ENCODE measurements at places on chromosomes 2 and 18.

DNA sequence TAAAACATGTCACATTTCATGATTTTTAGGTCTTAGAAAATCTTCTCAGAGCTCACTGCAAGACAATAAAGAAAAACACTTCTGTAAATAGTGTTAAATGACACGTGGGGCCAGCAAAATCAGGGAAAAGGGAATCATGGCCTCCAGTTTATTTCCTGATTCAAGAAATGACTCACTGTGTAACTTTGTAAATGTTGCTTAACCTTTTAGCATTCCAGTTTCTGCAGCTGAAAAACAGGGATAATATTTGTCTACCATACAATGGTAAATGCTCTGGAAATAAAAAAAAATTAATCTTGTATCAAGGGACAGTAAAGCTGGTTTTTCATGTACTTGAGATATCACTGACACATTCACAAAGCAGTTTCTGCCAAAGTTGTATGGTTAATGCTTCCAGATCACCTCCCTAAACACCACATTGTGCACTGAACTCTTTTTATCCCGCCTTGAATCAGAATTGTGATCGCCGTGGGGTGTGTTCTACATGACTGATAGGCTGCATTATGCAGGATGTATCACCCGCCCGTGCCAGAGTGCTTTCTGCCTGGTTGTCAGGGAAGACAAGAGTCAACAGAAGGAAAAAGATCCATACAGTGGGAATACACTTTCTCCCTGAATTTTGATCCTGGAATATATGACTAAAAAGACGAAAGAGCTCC lies 238.8 kb downstream of the IKZF2 start:
- DNase-seq, result peak; percentile 54

GRCh38 chr2:45024600-45025291 lies 15.5 kb upstream of the SIX2 start:
- peak; percentile 89 for DNase-seq

GRCh38 chr2:96869822-96870625 lies at the start of gene SEMA4C:
Gene SEMA4C (minus strand): TSS chr2:96870080. CDS start chr2:96867886, 2,194 bp downstream.
- no peak for DNase-seq

DNA sequence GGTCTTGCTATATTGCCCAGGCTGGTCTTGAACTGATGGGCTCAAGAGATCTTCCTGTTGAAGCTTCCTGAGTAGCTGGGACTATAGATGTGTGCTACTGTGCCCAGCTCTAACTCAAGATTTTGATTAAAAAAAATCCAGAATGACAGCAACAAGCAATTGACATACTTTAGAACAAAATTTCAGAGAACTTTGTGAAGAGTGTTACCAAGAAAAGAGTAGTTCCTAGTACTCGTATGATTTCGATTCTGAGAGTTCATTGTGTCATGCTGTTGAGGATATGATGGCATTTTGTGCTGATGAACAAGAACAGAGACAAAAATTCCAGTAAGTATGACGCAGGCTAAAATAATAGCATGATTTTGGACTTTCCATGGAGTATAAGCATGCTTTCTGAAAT lies 90.2 kb upstream of the TWSG1 start:
- DNase-seq, result no peak

DNA sequence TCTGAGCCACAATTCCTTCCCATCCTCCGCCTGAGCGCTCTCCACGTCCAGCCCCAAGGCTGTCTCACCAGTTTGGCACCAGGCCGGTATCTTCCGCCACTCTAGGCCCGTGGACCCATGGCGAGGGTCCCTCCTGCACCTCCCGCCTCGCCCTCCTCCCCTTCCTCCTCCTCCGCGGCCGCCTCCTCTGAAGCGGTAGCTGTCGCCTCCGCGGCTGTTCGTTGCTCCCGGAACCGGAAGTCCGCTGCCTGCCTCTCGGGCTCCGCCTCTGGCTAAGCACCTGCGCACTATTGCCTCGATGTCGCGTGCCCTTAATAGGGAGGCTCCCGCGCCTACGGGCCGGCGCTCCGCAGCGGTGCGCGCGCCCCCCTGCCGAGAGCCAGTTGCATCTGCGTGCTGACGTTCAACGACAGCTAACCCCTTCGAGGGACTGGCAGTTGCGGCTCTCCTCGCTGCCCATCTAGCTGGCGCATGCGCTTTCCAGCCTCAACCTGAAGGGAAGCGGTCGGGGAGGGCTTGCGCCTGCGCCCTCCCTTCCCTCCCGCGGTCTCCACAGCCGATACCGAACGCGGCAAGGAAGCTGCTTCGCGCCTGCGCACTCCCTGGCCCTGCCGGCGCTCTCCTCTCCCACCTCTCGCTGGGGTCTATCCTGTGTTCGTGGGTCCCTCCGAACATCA lies at the start of gene MBD1:
MBD1 (minus strand) TSS at position 229 of the 677 bp plus-strand sequence. CDS start 1,531 bp downstream, outside the sequence.
- peak; percentile 96 for DNase-seq

DNA sequence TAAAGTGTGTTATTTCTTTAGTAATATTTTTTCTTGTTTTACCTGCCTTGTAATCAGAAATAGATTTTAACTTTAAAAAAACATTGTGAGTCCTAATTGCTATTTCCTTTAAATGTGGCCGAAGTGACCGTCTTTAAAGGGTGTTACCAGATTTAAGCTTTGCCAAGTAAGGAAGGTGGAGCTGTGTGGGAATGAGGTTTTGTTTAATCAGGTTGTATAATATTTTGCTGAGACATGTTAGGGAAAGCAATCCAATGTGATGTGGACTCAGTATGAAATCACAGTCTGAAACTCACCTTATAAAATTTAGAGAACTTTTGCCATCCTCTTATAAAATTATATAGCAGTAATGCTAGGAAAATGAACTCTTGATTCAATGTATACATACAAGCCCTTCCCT lies 32.9 kb upstream of the ITPRID2 start:
- no peak for DNase-seq

- DNase-seq, result no peak
These were observed 126.1 kb downstream of the COL6A3 start for GRCh38 chr2:237287872-237288271.

DNA sequence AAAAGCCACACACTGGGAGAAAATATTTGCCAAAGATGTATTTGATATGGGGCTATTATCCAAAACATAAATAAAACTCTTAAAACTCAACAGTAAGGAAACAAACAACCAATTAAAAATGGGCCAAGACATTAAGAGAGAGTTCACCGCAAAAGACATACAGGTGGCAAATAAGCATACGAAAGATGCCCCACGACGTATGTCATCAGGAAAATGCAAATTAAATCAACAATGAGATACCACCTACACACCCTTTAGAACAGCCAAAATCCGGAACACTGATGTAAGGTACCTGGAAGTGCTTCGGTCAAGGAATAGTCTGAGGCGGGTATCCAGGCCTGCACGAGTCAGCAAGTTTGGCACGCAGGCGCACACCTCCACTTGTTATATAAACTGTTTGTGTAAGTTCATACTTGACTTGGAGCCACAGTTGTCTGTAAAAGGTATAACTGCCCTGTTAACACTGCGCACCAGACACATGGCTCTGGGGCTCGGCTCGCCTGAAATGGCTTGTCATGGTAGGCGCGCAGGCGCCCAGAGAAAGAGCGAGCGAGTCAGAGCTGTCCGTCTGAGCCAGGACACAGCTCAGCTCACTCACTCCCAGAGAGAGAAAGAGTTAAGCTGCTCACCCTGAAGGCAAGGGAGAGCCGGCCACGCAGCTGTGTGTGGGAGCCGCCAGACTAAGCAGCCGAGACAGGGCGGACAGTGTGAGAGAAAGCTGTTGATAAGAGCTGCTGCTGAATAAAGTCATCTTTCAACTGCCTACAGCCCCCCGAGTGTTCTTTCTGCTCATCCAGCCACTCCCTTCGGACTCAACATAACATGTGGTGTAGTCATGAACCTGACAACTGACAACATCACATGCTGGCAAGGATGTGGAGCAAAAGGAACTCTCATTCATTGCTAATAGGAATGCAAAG lies 87.3 kb downstream of the HNRNPLL start:
- DNase-seq, result peak; percentile 20

DNA sequence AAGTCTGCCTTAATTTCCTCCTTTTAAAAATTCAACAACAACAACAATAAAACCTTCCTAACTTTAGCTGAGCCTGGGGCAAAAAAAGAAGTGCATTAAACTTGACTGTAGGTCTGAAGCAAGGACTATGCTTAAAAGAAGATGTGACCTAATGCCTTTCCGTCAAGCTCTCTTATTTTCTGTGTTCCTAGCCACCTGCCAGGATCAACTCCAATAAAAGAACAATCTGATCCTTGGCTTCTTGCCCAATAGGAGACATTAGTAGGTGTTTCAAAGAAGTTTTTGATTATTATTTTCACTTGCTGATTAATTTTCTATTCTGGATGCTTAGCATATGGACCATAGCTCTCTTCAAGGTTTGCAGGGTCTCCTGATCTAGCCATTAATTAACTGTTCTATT lies 237.5 kb downstream of the STK39 start:
- no peak for DNase-seq

DNA sequence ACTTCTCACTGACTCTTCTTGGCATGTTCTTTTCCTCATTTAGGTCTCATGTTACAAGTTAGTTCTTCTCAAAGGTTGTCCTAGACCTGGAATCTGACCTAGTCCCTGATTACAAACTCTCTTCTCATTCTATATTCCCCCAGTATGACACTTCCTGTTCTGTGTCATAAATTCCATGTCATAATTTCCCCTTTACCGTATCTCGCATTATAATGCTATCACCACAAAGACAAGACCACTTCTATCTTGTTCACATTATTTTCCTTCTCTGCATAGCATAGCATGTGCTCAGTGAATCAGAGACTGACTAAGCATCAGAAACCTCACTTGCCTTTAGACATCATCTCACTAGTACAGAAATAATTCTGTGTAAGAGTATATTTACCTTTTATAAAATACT lies 63.6 kb upstream of the CAVIN2 start:
- peak; percentile 74 for DNase-seq

- no peak for DNase-seq
These were observed 157.4 kb downstream of the DTNA start for GRCh38 chr18:34867520-34867919.

DNA sequence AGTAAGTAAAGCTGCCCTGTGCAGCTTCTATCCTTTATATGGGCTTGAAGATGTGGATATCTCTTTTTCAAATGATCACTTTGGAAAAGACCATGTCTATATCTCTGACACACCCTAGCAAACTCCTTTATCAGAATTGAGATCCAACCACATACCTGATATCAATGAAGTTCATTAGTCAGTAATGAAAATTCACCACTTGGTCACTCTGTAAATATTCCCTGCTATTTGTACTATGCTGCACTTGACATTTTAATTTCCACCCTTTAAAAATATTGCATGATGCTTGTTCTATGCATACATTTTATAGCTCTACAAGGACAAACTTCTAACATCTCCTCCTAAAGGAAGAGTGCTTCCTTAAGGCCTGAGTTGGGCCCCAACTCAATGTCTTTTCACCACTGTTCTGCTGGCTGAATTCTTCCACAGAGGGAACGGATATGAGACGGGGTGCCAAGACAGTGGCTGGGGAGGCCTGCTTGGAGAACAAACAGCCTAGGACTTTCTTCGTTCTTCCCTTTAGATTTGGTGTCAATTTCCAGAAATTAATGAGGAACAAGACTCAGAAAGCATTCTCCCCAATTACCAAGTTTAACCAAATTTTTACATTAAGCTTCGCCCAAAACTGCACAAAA lies at the start of gene GKN2:
GKN2 (minus strand) TSS at position 7 of the 635 bp plus-strand sequence. CDS start 32 bp downstream, outside the sequence.
- no peak for DNase-seq

GRCh38 chr2:189545418-189545817 lies 35.2 kb downstream of the SLC40A1 start:
- peak; percentile 57 for DNase-seq

GRCh38 chr2:99615247-99615771 lies 125.5 kb upstream of the REV1 start:
- no peak for DNase-seq

DNA sequence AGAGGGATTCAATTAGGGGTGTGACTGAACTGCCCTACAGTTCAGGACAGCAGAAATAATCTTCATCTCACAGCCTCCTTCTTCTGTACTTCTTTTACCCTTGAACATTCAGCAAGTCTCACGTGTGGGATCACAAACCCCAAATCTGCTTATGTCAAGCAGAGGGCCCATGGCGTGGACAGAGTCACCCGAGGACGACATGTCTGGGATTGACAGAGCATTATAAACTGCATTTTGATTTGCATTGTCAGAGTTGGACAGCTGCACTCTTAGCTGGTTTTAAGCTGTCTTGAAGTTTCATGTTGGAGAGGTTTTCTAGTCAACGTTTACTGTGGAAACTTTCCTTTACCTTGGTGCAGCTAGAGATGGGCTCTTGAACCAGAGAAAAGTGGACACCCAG lies 26.4 kb downstream of the MGAT5 start:
- DNase-seq, result no peak

- no peak for DNase-seq
These were observed 644 bp downstream of the PTGR3 start for GRCh38 chr18:75208155-75208835.

GRCh38 chr2:172655091-172655837 lies 80.4 kb upstream of the RAPGEF4 start:
- peak; percentile 40 for DNase-seq

GRCh38 chr18:79641722-79642497 lies 37.7 kb upstream of the CTDP1 start:
- DNase-seq, result no peak

DNA sequence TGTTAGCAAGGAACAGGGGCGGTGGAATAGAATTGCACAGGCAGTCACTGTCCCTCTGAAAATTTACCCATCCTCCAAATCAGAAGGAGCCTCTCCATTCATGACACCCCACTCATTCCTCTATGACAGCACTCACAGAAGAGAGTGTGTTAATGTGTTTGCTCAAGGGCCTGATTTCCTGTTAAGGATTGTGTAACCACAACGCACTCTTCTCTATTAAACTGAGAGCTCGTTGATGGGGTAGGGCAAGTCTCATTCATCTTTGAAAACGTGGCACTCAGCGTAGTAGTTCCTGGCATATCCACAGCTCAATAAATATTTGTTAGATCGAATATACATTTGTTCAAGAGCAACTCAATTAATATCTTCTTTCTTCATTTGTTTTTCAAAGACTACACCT lies 106.4 kb downstream of the VAPA start:
- DNase-seq, result no peak

GRCh38 chr2:88667219-88667618 lies 24.3 kb upstream of the RPIA start:
- no peak for DNase-seq

- no peak for DNase-seq
These were observed 21.6 kb upstream of the SULT1C4 start for GRCh38 chr2:108355906-108356734.

DNA sequence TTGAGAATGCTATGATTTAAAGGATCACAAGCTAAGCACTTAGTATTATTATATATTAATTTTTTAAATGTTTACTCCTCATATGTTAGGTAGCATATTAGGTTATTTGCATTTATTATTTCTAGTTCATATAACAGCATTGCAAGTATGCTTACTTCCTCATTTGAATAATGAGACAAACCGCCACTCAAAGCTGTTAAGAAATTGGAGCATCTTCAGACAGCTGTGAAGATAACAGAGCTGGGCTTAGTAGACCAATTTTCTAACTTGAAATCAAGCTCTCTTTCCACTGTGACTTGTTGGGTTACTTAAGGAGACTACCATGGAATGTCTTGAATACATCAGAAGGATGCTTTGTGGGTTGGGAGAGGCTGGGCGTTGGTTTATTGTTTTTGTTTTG lies 139.3 kb downstream of the ASXL3 start:
- no peak for DNase-seq

DNA sequence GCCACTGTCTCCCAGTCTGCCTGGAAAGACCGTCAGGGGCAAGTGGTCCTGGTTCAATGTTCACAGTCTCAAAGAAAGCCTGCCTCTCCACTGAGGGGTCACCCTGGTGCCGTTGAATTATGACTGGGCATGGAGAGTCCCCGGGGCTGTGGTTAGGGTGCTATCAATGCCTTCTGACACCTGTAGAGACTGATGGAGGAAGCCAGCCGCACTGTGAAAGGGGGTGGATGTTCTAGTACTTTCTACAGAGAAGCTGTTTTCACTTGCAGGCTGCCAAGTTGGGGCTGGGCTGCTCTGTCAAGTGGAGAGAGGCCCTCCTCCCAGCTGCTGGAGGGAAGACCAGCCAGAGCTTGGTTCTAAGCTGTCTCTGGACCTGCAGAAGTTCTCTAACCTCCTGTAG lies 80.5 kb downstream of the BCL2L11 start:
- DNase-seq, result no peak

All from stromal cell of bone marrow (primary cell).